ENCODE measurements at places on chromosomes 11 and 22. TPM values are rescaled to one million over a fixed set of nuclear protein-coding genes. Genes with fewer than 3 reads are reported as not detected.

The ABTB2 gene
- total RNA-seq, result 1.3 TPM

The OR52A1 gene
- not detected for total RNA-seq

The C22orf31 gene
- not detected for total RNA-seq

The MS4A4E gene
- not detected for total RNA-seq

The PC gene
- total RNA-seq, result 25.5 TPM

The CLCF1 gene
- total RNA-seq, result 4.9 TPM

The MYEOV gene
- total RNA-seq, result 0.72 TPM
